ENCODE measurements at places on chromosomes 2 and 18.

GRCh38 chr2:138007431-138007830 is 43.2 kb downstream of the HNMT start:
- DNase-seq: no peak

DNA sequence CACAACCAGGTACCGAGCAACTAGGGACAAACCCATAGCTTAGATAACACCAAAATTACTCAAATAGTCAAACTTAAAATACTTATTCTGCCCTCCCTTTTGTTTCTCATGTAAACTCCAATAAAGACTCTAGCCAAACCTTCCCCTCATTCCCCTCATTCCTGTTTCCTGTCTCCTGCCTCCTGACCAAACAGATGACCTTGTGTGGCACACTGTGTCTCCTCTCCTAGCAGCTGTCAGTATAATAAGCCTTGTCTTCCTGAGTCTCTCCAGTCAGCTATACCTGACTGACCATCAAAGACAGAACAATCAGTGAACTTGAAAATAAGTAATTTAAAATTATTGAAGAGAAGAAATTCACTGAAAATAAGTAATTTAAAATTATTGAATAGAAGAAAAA is 14.3 kb downstream of the SULT1C4 start:
- no peak for DNase-seq

DNA sequence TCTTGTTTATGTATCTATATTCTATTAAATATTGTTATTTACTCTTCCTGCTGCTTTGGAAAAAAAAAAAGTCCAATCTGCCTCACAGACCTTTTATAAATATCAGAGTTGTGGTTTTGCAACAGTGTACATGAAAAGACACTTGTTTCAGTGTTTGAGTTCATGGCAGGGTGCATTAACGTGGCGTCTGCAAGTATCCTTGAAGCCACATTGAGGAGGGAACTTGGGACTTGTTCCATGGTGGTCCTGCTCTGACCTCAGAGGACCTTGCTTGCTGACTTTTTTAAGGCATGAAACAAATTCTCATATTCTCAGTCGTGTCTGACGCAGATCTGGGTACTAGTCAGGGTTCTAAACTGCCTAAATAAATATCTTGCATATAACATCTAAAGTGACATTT is 55.1 kb downstream of the CRIM1 start:
- DNase-seq: no peak

GRCh38 chr2:215940645-215941184 is 72.6 kb downstream of the MREG start:
- DNase-seq: no peak

DNA sequence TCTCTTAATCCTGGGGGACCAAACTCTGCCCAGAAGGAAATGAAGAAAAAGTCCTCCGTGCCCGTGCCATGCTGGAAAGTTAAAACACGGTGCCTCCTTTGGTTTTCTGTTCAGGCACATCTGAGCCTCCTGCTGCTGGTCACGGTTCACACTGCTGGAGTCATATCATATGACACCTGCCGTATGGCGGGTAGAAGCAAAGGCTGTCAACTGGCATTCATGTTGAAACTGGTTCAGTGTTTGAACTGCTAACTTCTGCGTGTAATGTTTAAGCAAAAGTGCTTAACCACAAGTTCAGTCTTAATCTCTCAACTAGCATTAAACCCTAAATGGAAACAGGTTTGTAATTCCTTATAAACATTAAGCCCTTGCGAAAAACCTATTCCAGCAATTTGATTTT is 3.1 kb downstream of the STK39 start:
- no peak for DNase-seq

DNA sequence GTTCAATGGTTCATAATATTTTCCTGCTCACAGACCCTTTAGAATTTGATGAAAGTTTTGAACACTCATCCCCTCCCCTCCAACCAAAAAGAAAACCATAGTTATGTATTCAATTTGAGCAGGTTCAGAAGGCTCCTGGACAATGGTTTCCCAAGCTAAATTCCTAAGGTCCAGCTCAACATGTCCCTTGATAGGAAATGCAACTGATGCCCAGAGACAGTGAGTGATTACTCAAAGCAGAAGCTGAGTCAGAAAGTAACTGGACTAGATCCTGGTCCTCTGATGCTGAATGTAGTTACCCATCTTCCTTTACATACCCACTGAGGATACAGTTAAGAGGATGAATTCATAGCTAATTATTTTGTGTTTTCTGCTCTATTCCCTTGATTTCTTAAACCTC is 218.9 kb upstream of the NCKAP5 start:
- DNase-seq: no peak

GRCh38 chr18:58125183-58125582 is 81.2 kb downstream of the NEDD4L start:
- no peak for DNase-seq

DNA sequence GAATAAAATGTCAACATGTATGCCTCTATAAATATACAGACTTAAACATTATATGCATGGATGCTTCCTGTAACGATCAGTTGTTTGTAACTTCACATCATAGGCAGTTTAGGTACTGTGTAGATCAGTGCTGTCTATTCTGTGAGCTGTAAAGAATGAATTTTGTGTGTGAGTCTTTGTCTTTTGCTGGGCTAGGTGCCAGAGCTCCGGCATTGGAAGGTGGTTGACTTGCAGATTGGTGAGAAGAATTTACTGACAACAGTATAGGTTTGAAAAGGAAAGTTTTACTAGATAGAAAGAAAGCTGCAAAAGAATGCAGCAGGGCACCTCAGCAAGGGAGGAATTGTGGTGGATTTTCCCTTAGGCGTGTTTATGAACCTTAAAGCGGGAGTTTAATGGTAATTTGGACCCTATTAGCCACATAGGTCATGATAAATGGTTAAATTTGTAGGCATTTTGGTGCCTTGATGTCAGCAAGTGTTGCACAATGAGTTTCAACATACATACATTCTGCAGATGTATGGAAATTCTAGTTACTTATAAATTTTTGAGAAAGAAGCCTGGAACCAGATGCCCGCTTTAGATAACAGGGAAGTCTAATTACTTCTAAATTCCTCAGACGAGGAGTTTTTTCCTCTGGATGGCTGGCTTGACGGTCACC is 6.7 kb upstream of the QPCT start:
- peak; percentile 29 for DNase-seq

DNA sequence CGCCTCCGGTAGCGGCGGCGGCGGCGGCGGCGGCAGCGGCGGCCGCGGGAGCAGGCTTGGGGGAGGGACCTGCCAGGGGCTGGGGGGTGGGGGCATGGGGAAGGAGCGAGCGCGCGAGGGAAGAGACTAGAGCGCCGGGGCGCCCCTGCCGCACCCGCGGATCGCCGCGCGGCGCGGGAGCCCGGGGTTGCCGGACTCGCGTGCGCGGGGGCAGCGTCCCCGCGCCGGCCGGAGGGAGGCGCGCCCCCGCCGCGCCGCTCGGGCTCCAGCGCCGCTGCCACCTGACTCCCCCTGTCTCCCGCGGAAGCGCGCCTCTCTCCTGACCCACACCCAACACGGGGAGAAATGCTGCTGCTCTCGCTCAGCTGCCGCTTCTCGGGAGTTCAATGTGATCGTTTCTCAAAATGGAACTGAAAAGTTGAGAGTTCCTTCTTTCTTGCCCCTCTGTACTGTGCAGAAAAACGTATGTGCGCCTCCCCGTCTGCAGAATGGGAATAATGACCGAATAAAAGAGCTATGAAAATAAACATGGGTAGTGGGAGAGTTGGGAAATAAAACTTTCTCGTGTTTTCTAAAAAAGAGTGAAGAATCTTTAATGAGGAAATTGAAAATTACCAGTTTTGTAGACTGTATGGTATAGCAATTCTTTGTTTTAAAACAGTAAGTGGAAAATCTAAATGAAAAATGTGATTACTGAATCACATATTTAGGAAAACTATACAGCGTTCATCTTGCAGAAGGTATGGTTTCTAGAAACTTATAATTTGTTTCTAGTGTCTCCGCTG is 455 bp upstream of the TLK1 start:
- peak; percentile 39 for DNase-seq

DNA sequence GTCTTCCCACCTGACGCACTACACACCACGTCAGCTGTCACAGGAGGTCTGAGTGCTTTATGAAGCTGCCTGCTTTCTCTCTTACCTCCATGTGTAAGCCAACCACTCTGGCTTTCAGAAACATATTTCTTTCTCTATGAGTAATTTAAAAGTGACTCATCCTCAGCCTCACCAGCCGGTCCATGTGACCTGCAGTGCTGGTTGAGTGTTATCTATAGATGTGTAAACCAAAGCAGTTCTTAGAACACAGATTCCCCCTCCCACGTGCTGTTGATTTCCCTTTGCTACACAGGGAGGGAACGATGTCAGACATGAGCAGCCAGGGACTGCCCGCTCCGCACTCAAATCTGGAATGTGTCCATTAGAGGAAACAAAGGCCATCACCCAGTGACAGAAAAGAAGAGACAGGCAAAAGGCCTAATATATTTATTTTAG is 157.8 kb downstream of the BCL2 start:
- DNase-seq: peak; percentile 11

GRCh38 chr18:69956665-69957620 is 9.3 kb upstream of the CD226 start:
- no peak for DNase-seq

DNA sequence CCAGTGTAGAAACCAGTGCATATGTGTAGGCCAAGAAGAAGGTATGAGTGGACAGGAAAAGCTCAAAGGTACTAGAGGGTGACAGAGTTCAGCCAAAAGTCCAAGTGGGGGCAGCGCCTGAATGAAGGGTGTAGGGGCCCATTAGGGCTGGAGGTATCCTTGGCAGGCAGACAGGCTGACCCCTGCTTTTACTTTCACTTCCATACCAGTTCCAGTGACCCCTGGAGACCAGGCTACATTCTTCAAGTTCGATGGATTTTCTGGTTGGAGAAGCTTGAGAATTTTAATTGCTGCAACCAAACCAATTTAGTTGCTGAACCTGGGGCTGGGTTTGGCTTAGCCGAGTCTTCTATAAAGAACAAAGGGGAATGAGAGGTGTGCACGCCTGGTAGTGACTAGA is 42.3 kb upstream of the MRPL33 start:
- DNase-seq: no peak

GRCh38 chr2:2799151-2799697 is 468.1 kb upstream of the MYT1L start:
- DNase-seq: no peak

- DNase-seq: no peak
These were observed 522.8 kb upstream of the CDH7 start for GRCh38 chr18:65227970-65228369.

DNA sequence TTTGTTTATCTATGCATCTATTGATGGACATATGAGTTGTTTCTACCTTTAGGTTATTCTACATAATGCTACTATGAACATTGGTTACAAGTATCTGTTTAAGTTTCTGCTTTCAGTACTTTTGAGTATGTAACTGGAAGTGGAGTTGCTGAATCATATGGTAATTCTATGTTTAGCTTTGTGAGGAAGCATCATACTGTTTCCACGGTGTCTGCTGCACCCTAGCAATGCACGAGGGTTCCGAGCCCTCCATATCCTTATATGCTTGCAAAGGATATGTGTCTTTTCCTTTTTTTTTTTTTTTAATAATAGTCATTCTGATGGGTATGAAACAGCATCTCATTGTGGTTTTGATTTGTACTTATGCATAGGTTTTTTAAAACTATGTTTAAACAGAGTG is 83.7 kb downstream of the FMNL2 start:
- DNase-seq: no peak

Measured in ELF-1 (cell line).